ENCODE measurements at places on chromosomes 11 and 22.

GRCh38 chr11:46836431-46836830, 9.6 kb downstream of the CKAP5 start:
- no peak for DNase-seq

- no peak for DNase-seq
Measured at GRCh38 chr11:24043842-24044241, 453.0 kb upstream of the LUZP2 start.

GRCh38 chr11:70710601-70711000, 312.3 kb downstream of the CTTN start:
- no peak for DNase-seq

- DNase-seq: no peak
Measured at GRCh38 chr11:69842746-69843528, 23.7 kb upstream of the FGF3 start.

DNA sequence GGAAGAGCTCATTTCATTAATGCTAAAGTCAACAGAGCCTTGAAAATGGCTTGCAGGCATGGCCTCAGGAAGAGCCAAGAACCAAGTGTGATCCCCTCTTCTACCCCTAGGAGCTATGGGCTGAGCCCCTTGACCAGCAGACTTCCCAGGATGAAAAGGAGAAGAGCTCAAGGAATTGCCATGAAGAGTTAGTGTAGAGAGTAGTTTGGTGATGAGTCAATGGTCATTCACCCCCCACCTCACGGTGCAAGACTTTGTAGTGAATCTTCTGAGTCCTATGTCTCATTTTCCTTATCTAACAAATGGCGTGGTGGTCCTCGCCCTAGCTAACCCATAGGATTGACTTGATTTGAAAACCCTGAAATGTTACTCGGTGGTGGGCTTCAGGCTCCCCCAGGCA, 422.4 kb upstream of the CADM1 start:
- DNase-seq: no peak

GRCh38 chr22:49599691-49600455, 227.8 kb downstream of the BRD1 start:
- no peak for DNase-seq

DNA sequence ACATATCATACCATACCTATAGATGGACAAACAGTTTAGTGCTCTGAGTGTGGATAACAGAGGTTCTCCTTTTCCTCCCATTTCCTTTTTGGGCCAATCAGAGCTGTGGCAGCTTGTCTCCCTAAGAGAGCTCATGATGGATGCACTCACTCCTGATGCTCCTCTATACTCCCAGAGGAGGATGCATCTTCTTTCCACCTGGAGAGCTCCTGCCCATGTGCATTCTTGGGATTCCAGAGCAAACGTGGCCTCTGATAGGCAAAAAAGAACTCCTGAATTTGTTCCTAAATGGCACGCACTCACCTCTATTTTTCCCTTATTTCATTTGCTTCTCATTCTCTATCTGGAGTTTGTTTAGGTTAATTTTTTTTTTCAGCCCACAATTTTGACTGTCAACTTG, 2.9 kb downstream of the MRGPRX3 start:
- no peak for DNase-seq
